Esophagus squamous epithelium (tissue), 5 donors: ENCODE measurements at places on chromosomes 16 and 17.
A peak's percentile ranks its signal among the peaks of the same experiment; 100 is the strongest.

DNA sequence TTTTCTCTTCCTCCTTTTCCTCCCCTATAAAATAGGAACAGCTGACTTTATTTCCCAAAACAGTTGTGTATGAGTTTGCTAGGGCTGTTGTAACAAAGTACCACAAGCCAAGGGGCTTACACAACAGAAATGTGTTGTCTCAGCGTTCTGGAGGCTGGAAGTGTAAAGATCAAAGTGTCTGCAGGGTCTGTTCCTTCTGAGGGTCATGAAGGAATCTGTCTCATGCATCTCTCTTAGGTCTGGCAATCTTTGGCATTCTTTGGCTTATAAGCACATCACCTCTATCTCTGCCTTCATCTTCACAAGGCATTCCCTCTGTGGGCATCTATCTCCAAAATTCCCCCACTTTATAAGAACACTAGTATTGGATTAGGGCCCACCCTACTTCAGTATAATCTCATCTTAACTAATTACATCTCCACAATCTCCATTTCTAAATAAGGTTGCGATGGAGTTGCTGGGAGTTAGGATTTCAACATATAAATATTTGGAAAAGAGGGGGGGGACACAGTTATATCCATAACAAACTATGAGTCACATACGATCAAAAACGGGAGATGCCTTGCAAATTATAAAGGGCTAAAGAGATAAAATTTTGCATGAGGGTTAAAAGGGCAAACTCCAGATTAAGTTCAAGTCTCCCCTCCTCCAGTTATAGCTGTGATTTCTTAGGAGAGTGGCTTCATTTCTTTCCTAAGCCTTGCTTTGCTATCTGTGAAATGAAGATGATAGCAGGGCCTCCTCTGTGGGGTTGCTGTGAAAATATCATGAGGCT lies 109.7 kb downstream of the VAT1L start:
- DNase-seq, result no peak

DNA sequence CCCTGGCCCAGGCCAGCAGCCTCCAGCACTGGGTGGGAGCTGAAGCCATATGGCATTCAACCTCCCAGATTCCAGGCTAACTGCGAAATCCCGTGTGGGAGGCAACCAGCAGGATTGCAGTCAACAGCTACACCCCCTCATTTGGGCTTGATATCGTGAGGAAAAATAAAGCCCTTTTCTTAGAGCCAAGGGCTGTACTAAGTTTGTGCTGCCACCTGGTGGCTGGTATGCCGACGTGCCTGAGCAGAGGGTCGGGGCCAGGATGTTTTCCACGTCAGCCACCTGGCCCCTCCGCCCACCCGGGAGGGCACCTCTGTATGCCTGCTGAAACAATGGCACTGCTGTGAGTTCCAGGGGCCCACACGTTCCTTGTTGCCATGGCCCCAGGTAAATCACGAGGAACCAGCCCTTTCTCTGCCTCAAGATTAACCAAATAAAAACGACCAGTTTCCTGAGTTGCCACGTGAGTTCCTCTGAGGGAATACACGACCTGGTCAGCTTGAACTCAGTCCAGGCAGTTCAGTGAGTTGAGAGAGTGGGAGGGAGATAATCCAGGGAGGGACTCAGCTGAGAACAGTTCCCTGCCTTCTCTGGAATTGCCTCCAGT lies 9.0 kb downstream of the TMEM98 start:
- DNase-seq, result no peak

DNA sequence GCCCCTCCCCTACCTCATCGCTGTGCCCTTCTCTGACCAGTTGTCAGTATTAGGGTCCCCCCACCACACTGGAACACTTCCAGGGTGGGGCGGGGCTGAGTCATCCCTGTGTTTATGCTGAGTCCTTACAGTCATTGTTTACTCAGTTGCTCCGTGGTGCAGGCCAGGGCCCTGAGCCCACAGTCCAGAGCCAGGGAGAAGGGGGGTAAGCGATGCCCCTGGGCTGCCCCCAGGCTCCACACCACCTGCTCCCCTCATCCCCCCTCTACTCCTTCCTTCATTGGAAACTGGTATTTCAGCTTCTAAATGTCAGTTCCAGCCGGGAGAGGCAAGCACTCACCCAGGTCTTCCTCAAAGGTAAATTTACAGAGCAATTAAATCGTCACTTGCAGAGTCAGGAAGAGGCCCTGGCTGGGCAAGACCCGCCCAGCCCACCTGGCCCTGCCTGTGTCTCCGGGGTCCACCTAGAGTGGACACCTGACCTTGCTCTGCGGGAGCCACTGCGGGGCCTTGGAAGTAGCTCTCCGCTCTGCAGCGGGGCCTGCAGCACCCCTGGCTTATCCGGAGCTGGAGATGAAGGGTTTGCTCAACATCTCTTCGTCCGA lies 4.8 kb downstream of the ATP2A3 start:
- DNase-seq, result no peak

GRCh38 chr17:35584061-35584460 lies 3.1 kb upstream of the AP2B1 start:
- DNase-seq, result no peak

- DNase-seq, result no peak
Measured at GRCh38 chr16:373020-373598, 2.8 kb upstream of the MRPL28 start.

- no peak for DNase-seq
Measured at GRCh38 chr17:7570351-7570750, 8.6 kb downstream of the SENP3 start.

DNA sequence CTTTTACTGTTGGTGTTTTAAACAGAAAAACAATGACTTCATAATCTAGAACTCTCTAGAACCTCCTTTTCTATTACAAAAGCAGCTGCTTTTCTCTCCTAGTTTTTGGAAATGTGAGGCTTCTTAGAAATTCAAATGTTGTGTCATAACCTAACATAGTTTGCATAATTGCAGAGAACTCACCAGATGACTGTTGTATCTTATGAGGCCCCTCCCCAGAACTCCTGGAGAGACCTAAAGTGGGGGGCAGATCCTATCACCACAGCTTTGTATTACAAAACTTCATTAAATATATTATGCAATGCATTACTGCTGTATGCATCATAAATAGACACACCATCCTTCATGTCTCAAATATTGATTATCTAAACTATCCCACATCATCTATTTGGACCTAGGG lies 538.7 kb upstream of the HSBP1 start:
- no peak for DNase-seq

GRCh38 chr17:49646391-49647255 lies 31.3 kb downstream of the SPOP start:
- no peak for DNase-seq

GRCh38 chr16:58070585-58070984 lies 45.0 kb downstream of the MMP15 start:
- no peak for DNase-seq

DNA sequence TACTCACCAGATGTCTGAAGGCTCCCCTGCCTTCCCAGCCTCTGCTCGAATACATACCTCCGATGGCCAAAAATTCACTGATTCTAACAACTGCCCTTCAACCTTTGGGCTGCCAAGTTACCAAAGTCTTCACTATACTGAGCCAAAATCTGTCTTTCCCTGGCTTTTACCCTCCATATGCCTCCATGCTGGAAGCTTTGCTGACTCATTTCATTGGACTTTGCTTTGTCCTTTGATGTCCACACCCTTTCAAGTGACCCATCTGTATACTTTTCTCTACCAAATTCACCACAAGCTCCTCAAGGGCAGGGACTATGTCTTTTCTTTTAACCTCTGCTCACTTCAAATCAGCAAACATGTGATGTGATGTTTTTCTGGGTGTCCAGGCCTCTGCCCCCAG lies 21.0 kb upstream of the MTMR4 start:
- no peak for DNase-seq

GRCh38 chr17:63827801-63828221 lies 348 bp upstream of the FTSJ3 start:
- DNase-seq, result no peak

- DNase-seq, result no peak
Measured at GRCh38 chr17:944266-944826, 35.2 kb downstream of the NXN start.

DNA sequence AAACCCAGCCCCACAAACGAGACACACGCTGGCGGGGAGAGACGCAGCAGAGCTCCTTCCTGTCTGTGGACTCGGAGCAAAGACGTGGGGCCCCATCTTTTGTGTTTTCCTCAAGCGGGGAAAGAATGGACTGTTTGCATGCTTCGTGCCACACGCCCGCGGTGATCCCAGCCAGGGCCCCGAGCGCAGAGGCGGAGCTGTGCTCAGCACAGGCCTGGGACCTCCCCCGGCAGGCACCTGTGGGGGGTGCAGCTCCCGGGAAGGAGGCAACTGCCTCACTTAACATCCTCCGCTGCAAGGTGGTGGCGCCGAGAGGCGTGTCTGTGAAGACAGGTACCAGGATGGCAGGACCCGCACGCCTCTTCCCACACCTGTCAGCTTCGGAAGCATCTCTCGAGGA lies 19.1 kb downstream of the TRARG1 start:
- no peak for DNase-seq

- DNase-seq, result no peak
Measured at GRCh38 chr16:4696172-4696904, 3.0 kb downstream of the NUDT16L1 start.

DNA sequence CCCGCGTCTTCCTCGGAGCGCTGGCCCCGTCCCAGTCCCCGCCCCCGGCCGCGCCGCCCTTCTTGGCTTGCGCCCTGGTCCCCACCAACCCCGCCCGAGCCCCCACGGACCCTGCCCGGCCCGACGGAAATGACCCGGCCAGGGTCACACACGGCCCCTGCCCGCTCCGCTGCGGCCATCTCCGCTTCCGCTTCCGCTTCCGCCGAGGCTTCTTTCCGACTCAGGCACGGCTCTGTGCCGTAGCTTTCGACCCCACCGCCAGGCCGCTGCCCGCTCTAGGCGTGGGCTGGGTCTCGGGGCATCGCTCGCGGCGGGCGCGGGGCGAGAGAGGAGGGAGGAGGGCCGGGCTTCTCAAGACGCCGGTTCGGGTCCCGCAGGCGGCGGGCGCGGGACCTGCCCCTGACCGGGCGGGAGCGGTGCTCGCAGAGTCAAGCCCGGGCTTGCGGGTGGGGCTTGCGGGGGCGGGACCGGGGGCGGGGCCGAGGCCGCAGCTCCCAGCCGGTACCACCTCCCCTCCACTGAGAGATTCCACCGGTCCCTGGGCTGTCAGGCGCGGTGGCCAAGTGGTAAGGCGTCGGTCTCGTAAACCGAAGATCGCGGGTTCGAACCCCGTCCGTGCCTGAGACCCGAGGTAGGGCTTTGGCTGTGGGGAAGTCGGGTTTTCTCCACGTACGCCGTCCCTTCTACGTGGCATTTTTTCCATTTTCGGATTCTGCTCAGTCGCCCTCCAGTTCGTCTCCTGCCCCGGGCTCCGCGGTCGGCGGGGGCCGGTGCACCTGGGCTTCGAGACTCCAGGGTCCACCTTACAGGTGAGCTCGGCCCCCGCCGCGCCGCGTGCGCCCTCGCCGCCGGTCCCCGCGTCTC lies 158.3 kb downstream of the RAB11FIP4 start:
- DNase-seq, result peak; percentile 62

DNA sequence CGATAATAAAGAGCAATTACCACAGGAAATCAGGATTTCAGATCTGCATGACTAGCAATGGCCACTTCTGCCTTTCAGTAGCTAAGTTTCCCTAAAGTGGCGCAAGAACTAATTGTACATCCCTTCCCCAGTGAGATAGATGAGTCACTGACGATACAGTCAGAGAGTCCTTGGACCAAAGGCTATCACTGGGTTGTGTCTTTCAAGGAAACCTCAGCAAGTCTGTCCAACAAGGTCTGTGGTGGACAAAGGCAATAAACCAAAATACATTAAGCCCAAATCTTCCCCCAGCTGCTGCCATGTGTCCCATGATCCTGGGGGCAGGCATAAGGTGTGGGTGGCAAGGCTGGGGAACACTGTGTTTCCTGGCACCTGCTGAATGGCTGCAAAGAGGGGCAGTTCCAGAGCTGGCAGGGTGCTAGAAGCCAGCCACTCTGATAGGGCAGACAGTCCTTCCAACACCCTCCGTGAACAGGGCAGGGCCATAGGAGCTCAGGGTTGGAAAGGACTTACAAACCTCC lies 20.5 kb upstream of the MTMR4 start:
- no peak for DNase-seq

DNA sequence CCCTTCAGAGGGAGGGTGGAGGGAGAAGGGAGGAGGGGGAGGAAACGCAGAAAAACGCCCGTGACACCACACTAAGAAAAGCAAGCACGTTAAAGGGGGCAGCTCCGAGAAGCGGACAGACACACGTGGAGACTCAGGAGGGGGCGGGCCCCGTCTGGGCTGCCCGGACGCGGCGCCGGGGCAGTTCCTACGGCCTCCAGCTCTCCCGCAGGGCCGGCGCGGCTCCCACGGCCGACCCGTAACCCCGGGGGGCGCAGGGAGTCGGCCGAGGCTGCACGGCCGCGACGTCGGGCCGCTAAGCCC lies 362 bp downstream of the KLHDC4 start:
- no peak for DNase-seq

DNA sequence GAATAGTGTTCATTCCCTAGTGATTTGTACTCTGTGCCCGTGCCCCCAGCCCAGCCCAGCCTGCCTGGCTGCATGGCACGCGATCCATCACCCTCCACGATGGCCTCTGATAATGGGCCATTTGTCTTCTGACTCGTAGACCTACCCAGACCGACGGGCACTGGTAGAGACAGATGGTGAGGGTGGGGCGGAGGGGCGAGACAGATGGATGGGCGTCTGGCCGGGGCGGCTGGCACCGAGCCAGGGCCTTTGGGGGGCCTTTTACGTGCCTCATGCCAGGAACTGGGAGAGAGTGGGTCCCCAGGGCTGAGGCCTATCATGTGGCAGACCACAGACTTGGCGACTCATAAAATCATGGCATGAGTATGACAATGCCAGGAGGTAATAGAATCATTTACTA lies 25.4 kb downstream of the CRHR1 start:
- DNase-seq, result no peak

GRCh38 chr16:34054969-34055368 lies 595.6 kb downstream of the TP53TG3F start:
- DNase-seq, result no peak

DNA sequence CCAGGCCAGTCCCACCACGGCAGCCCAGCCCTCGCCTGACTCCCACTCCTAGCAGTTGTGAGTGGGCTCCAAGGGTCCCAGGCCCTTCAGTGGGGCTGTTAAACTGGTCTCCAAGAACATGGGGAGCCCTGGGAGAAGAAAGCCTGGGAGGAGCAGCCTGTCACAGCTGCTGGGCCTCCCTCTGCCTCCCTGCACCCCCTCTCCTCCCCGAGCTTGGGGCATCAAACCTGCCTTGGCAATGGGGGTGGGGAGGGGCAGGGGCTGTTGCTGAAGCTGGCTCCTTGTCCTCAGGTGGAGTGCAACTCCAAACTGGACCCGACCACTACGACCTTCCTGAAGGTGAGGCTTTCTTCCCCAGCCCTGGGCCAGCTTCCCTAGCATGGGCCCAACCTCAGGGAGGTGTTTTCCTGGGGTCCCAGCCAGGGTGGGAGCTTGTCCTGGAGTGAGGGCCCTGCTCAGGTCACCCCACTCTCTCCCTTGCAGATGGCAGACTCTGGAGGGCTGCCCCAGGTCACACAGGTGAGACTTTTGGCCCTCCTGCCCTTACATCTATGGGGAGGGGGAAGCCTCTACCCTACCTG lies 6.6 kb upstream of the SETD6 start:
- DNase-seq, result no peak

GRCh38 chr17:11205659-11206058 lies 35.4 kb upstream of the SHISA6 start:
- no peak for DNase-seq
